ENCODE measurements at places on chromosomes 1 and 21. TPM values are rescaled to one million over a fixed set of nuclear protein-coding genes. Genes with fewer than 3 reads are reported as not detected.

KIF21B gene
- 1.6 TPM for total RNA-seq

AGT gene
- total RNA-seq: 1,596 TPM

SASS6 gene
- 5.9 TPM for total RNA-seq

AMY2A gene
- total RNA-seq: not detected

TMIGD3 gene
- total RNA-seq: 5.7 TPM

KRTAP21-2 gene
- not detected for total RNA-seq

DNA sequence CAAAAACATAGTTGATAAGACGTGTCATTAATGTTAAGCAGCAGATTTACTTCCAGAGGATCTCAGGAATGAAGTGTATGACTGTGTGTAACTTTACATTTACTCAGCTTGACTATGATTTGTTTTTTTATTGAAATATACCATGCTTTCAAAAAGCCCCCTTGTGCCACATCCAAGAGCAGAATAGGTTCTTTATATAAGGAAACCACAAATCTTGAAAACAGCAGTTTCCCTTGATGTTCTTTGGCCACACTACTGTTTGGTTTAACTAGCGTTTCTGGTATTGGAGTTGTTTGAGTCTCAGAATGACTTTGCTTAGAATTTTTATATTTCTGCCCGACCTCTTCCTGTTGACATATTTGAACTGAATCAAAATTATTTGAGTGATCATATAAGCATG, 25.0 kb downstream of the LRRC8C start:
- no peak for DNase-seq
- H3K27ac ChIP-seq: no peak overlapping the region
- no peaks in the 10 kb centered on the region for H3K27me3 ChIP-seq
- no peak overlapping the region for H3K4me3 ChIP-seq
- no peaks in the 10 kb centered on the region for H3K4me1 ChIP-seq

GRCh38 chr1:227910511-227911153, 37.1 kb downstream of the WNT9A start:
- H3K4me3 ChIP-seq: no peak overlapping the region
- H3K27me3 ChIP-seq: no peaks in the 10 kb centered on the region
- no peak overlapping the region for H3K27ac ChIP-seq
- H3K36me3 ChIP-seq: no peaks in the 10 kb centered on the region
- no peaks in the 10 kb centered on the region for H3K4me1 ChIP-seq

- no peaks in the 10 kb centered on the region for H3K4me1 ChIP-seq
- no peaks in the 10 kb centered on the region for H3K36me3 ChIP-seq
- H3K4me3 ChIP-seq: no peak overlapping the region
These were observed 49.3 kb downstream of the TRAF5 start for GRCh38 chr1:211375949-211376348.

DNA sequence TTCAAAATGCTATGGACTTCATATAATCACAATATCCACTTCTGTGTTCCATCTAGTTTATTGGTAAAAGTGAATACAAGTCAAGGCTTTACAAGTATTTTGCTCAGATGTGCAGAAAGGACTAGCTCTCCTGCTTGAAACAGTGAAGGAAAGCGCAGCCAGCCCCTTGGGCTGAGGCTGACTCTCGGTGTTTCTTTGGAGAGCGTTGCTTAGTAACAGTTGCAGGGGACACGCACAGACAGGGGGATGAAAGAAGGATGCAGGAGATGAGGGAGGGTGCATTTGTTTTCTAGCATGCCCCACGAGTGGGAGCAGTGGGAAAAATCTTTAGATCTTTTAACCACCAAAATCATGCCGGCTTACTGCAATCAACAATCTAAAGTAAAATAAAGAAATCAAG, 9.1 kb downstream of the PYCR2 start:
- no peak for DNase-seq
- no peak overlapping the region for H3K4me3 ChIP-seq
- H3K36me3 ChIP-seq: no peaks in the 10 kb centered on the region
- no peak overlapping the region for H3K27ac ChIP-seq
- no peaks in the 10 kb centered on the region for H3K27me3 ChIP-seq

DNA sequence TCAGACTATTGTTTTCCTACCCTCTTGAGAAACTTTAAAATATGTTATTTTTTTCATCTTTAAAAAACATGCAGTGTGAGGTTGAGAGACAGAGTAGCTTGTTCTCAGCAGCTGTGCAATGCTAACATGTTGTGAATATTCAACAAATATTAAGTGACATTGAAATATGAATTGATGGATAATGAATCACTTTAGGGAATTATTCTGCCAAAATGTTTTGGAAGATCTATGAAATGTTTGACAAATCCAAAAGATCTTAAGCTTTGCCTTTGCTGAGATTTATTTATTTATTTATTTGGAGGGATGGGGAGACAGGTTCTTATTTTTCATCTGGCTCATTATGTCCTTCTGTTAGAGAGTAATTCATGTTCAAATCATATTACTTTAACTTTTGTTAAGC, 680.1 kb upstream of the CXADR start:
- no peak overlapping the region for H3K27ac ChIP-seq
- no peaks in the 10 kb centered on the region for H3K36me3 ChIP-seq
- H3K4me3 ChIP-seq: no peak overlapping the region
- DNase-seq: no peak
- peaks cover 4% of the 10 kb centered on the region for H3K27me3 ChIP-seq

DNA sequence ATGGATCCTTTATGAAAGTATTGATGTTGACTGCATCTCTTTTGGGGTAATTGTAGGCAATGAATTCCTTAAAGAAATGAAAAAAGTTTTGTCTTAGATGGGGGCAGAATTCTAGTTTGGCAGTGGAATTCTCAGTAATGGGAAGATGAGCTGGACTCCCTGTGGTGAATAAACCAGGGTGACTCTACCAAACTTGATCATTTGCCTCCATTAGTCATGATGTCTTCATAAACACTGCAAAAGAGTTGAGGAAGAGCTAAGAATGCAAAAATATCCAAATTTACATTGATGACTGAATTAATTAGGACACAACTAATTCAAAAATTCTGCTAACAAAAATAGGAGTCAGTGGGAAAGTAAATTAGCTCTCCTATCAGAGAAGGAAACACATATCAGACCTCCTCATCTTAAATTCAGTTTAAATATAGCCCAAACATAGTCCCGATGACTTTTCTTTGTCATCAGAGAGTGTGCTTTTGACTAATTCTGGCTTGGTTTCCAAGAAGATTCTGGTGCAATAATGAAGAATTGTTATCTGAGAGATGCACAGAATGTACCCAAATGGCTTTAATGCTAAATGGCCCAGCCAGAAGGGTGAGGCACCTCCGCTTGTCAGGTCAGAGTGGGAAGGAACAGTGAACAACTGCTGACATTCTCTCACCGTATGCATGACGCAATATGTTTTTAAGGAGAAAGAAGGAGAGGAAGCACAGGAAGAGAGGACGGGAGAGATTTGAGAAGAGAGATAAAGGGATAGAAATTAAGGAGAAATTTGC, 525.1 kb downstream of the LMO4 start:
- H3K27ac ChIP-seq: no peak overlapping the region
- H3K36me3 ChIP-seq: no peaks in the 10 kb centered on the region
- no peaks in the 10 kb centered on the region for H3K4me1 ChIP-seq

DNA sequence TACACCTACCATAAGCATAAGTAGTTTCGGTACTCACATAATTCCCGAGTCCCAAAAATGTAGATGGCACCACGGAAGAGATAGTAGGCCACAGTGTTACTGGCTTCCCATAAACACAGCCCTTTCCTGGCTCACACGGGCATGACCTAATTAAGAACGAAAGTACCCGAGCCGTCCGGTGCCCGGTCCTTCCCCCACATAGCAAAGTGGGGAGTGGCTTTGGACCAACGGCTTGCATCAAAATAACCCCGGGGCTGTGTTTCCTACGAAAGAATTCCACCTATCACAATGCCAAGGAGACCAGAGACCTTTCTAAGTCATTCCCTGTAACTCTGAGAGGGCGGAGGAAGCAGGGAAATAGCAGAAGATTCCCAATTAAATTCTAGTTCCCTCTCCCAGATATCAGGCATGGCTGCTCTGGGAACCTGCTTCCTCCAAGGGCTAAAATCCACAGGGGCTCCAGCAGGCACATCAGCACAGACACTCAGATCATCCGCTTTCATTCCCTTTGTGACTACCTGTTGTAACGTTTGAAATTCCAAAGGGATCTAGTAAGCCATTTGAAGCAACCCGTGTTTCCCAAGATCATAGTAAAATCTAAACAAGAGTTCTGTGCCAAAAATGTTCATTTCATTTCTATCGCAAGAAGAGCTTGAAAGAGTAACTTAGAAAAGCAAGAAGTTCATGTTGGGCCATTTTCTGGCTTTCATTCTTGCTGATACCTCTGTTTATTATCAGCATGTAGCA, at the start of gene TMPRSS3:
TSS of gene TMPRSS3 (minus strand) at position 148 of the 747 bp plus-strand sequence. CDS start 635 bp downstream, outside the sequence.
- no peaks in the 10 kb centered on the region for H3K4me1 ChIP-seq
- DNase-seq: no peak
- H3K4me3 ChIP-seq: no peak within 1 kb of the TSS
- no peak within 1 kb of the TSS for H3K27ac ChIP-seq
- no peaks in the 10 kb centered on the region for H3K27me3 ChIP-seq

GRCh38 chr1:172246521-172247390, 173.7 kb upstream of the C1orf105 start:
- no peaks in the 10 kb centered on the region for H3K27me3 ChIP-seq
- no peak overlapping the region for H3K27ac ChIP-seq
- no peaks in the 10 kb centered on the region for H3K4me1 ChIP-seq
- H3K4me3 ChIP-seq: no peak overlapping the region
- H3K36me3 ChIP-seq: no peaks in the 10 kb centered on the region

GRCh38 chr1:228149406-228150119, at the start of gene GJC2:
TSS of gene GJC2 (plus strand) at chr1:228149930. CDS start at chr1:228157759, 7,829 bp downstream.
- peaks cover 2% of the 10 kb centered on the region for H3K4me1 ChIP-seq
- H3K4me3 ChIP-seq: no peak within 1 kb of the TSS
- peak within 1 kb of the TSS; percentile 34 for H3K27ac ChIP-seq
- DNase-seq: no peak
- H3K27me3 ChIP-seq: no peaks in the 10 kb centered on the region
- H3K36me3 ChIP-seq: peaks cover 24% of the 10 kb centered on the region

DNA sequence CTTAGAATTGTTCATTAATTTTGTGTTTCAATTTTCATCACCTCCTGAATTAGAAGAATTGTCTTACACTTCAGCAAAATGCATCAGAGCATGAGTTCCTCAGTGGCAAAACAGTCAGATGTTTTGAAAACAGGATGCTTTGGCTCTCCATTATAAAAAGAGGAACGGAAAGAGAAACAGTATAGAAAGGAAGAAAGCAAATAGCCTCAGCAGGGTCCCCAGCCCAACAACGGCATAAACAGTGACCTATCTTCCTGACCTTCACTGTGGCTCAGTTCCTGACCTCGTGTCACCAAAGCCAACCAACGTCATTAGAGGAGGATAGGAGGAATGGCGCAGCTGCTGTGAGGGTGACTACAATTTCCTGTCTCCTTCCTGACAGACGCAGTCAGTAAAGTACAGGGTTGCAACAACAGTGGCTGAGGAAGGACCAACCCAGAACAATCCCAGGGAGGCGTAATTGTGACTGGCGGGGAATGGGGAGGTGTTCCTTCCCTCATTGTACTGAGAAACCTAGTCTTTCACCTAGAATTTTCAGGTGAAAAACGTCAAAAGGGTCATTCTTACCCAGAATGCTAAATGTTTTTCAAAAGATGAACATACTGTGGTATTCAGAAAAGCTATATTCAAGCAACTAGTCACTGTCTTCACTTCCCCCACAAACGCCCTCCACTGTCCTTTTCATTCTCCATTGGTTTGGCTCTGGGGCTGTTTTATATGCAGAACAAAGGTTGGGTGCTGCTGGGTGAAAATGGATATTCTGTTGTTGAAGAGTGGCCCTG, 197.9 kb upstream of the SGIP1 start:
- H3K4me1 ChIP-seq: no peaks in the 10 kb centered on the region
- H3K36me3 ChIP-seq: no peaks in the 10 kb centered on the region
- no peaks in the 10 kb centered on the region for H3K27me3 ChIP-seq
- DNase-seq: no peak
- H3K27ac ChIP-seq: peak overlapping the region; percentile 73

DNA sequence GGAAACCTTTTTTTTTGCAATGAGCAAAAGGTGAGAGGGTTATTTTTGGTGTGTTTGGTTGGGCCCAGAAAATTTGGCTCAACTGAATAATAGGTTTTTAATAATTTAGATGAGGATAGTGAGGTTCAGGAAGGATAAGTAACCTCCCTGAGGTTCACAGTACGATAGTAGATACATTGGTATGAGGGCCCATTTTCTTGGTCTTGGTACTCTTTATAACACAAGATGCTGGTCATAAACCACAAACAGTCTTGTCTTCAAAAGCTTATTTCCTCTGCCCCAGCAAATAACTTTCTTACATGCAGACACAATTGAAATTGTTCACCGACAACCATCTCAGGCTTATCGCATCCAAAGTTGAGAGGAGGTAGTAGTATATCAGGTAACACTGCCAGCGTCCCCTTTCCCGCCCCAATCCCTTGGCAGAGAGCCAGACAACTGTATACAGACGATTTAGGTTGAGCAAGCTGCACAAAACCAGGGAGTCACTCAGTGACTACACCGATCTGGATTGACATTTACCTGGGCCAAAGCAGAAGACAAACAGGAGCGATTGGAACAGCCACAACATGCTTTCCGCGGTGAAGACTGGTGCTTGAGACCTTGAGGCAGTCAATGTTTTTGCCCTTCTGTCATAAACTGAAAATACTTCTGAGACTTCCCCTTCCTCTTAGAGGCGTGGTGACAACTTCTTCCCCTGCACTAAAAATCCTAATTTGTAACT, at the start of gene SLAMF6:
TSS of gene SLAMF6 (minus strand) at position 634 of the 724 bp plus-strand sequence. CDS start at position 571, 63 bp downstream.
- no peak for DNase-seq
- no peak within 1 kb of the TSS for H3K4me3 ChIP-seq
- H3K36me3 ChIP-seq: no peaks in the 10 kb centered on the region
- H3K27ac ChIP-seq: no peak within 1 kb of the TSS
- H3K27me3 ChIP-seq: no peaks in the 10 kb centered on the region

DNA sequence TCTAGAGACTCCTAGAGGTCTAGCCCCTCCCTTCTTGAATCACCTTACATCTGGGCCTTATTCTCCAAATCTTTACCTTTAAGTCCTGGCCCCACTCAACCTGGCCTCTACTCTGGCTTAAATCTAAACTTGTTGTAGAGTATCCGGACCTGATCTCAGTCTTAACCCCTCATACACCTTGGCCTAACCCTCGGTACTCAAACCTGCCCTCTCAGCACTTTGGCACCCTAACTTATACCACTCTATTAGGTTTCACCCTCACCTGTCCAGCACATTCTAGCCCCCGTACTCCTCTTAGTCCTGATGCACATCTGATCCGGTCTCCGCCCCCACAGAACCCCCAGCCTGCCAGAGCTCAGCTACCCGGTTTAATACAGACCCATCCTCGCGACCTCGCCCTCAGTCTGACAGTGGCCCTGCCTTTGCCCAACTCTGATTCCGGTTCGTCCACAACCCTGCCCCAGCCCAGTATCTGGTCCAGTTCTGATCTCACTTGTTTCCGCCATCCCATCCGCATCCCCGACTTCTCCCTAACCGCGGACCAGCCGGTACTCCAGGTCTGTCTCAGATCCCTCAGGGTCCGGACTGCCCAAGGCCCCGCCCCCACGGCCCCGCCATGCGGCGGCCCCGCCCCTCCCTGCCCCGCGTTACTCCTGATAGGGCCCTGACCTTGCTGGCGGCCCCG, 1.5 kb downstream of the TRIM62 start:
- H3K27me3 ChIP-seq: no peaks in the 10 kb centered on the region
- no peak overlapping the region for H3K27ac ChIP-seq
- H3K4me3 ChIP-seq: peak overlapping the region; percentile 87
- DNase-seq: no peak
- H3K36me3 ChIP-seq: no peaks in the 10 kb centered on the region

Measured in liver (tissue), 10 donors.